ENCODE measurements at places on chromosomes 7 and 10.

GRCh38 chr7:103765901-103766300 lies 223.6 kb downstream of the RELN start:
- DNase-seq, result no peak

DNA sequence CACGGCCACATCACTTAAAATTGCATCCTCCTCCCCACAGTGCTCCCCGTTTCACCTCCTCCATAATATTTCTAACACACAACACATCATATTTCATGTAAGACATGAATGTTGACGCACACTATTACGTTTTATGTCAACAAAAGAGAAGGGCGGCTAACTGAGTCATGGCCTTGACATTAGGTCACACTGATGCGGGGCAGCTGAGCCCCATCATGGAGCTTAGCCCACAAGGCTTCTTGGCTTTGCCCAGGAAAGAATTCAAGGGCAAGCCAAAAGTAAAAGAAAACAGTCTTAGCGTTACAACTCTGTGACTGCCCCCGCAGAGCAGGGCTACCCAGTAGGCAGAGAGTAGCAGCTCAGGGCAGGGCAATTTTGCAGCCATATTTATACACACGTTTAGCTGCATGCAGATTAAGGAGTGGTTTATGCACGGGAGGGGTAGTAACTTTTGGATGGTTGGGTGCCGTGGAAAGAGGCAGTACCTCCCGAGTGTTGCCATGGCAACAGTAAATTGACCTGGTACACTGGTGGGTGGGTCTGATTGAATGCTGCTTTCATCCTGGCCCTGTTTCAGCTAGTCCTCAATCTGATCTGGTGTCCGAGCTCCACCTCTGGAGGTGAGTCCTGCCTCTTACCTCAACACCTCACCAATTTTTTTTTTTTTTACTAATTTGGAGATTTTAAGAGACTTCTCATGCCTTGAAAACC lies 156.2 kb upstream of the FRMD4A start:
- DNase-seq, result no peak

GRCh38 chr7:73308074-73308664 lies 457 bp downstream of the NSUN5 start:
- DNase-seq, result no peak

DNA sequence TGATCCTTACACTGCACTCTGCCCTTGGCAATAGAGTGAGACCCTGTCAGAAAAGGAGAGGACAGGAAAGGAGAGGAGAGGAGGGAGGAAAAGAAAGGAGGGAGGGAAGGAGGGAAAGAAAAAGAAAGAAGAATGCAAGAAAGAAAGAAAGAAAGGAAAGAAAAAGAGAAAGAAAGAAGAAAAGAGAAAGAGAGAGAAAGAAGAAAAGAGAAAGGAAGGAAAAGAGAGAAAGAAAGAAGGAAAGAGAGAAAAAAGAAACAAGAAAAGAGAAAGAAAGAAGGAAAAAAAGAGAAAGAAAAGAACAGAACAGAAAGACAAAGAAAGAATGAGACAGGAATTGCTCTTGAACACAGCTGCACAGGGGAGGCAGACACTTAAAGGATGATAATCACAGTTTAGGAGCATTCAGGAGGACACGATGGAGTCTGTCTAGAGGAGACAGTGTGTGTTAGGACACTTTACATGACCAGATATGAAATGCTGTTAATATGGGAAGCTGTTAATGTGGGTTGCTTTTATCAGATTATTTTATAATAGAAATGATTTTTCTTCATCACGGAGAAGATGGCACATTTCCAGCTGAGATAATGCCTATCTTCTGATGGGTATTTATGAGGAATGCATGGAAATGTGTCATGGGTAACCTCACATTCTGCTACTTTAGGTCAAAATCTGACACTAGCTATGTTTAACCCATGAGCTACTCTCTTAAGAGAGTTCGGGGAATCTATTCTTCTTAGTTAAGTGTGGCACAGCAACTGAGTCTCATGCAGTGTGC lies 160.5 kb downstream of the BAMBI start:
- DNase-seq, result no peak

- no peak for DNase-seq
Measured at GRCh38 chr10:75358835-75359421, 42.6 kb downstream of the ZNF503 start.

- DNase-seq, result no peak
Measured at GRCh38 chr10:80473692-80474596, 19.8 kb downstream of the TSPAN14 start.

- DNase-seq, result peak; percentile 58
Measured at GRCh38 chr10:75209921-75210281, 695 bp upstream of the VDAC2 start.

DNA sequence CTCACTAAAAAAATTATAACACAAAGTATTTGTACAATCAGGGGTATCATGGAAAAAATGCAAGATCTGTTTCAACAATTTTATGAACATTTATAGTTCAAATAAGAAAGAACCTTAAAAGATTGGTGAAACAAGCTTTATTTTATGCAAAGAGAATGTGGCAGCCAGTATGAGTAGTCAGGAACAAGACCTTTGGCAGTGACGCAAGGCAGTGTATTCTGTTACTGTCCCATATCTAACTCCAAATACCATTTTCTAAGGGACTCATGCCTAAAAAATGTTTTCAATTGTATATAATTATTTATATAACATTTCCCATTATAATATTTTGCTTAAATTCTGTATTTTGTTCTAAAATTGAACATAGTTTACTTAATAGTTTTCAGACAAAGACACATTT lies 19.1 kb upstream of the FAM53B start:
- DNase-seq, result no peak

- no peak for DNase-seq
Measured at GRCh38 chr7:7114575-7115291, 67.6 kb upstream of the C1GALT1 start.

DNA sequence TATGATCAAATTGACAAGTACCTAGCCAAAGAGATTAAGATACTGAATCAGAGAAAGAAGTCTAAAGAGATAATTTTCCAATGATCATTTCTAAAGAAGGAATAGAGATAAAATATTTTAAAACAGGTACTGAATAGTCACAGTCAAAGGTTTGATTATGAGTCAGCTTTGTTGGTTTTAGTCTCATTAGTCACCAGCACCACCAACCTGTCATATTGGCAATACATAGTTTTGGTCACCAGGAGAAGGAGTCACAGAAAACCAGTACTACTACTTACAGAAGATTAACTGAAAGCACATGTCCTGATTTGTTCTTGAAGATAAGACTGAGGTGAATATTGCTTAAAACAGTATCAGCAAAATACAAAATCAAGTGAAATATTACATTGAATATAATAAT lies 34.6 kb downstream of the ZEB1 start:
- no peak for DNase-seq

DNA sequence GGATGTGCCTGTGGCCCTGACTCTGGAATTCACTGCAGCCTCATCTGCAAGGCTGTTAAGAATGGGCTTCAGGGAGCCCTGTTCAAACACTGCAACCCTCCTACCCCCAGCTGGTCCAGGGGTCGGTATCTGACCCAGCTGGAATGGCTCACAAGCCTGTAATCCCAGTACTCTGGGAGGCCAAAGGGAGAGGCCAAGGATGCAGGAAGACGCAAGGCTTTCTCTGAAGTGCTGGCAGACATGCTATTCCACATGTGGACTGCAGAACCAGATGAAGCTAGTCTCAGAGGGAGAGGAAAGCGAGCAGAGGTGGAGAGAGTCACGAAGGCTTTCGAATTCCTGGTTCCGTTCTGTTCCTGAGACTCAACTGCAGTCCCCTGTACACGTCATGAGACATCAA lies 45.0 kb downstream of the ESYT2 start:
- no peak for DNase-seq

- DNase-seq, result no peak
Measured at GRCh38 chr10:122663516-122664130, 36.0 kb downstream of the C10orf120 start.
